ENCODE measurements at places on chromosomes 11 and 22.
A peak's percentile ranks its signal among the peaks of the same experiment; 100 is the strongest.

DNA sequence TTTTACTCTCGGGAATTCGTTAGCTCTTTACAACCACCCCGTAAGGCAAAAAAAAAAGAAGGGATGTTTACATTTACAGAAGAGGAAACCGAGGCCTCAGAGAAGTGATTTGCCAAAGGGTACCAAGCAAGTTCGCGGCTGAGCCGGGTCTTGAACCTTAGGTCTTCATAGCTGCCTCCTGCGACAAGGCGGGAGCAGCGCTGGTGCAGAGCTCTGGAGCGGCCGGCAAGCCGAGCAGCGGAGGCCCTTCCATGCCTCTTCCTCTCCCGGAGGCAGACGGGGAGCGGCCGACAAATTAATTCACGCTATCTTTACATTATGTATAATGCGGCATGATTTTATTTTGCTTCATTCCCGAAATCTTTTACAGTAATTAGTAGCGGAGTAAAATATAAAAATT lies 536.3 kb downstream of the INSC start:
- no peak for DNase-seq

DNA sequence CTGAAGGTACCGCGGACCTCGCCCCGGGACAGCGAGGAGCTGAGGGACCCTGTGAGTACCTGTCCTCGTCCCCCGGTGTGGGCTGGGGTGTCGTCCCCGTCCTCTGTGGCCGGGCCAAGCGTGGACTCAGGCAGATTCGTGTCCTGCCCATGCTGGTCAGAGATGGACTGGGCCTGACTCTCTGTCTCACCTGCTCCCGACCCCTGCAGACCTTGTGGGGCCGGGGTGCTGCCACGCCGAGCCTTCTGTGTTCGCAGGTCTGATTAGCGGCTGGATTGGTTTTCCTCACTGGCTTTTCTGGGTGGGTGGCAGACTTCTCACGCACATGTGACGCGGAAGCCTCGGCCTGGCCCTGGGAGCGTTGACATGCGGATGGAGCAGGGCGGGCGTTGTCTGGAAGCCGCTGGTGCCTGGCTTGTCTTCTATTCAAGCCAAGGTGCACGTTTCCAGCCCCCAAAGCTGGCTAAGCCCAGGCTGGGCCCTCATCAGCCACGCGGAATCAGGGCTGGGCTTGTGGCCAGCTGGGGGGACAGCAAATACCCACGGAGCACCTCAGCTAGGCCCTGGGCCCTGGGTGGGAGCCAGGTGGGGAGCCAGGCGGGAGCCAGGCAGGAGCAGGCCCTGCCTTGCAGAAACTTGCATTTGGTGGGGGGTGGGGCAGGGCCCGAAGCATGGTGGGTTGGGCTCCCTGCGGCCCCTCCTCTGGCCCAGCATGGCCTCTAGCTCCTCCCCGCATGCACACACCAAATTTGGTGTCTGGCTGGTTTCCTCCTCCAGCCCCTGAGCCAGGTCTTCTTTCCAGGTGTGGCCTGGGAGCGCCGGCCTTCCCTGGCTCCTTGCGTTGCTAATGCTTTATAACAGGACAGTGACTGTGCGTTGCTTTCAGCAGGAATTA lies 7.0 kb downstream of the GRAMD4 start:
- DNase-seq: no peak

- no peak for DNase-seq
Observed at GRCh38 chr11:70407814-70408213, 9.5 kb downstream of the CTTN start.

GRCh38 chr11:108032800-108033199 lies 24.1 kb downstream of the CUL5 start:
- DNase-seq: no peak

GRCh38 chr11:72088076-72088808 lies 7.6 kb downstream of the LRRC51 start:
- no peak for DNase-seq

DNA sequence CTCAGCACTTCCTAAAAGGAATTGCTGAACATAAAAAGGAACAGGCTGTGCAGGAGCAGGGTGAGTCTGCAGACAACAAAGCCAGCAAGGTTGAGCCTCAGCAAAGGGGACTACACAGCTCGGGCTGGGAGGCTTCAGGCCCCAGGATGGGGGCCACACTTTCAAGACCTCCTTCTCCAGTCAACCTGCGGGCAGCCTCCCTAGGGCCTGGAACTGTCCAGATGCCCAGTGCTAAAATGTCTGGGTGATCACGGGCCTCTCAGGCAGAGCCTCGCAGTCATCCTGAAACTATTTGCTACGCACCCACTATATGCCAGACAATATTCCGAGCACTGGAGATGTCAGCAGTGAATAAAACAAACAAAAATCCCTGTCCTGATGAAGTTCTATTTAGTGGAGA lies 3.9 kb upstream of the NEFH start:
- no peak for DNase-seq

- DNase-seq: no peak
Observed at GRCh38 chr11:120830085-120830620, 193.7 kb upstream of the TBCEL start.

GRCh38 chr22:43381693-43382092 lies 30.1 kb upstream of the MPPED1 start:
- no peak for DNase-seq

GRCh38 chr11:130396965-130397364 lies 31.4 kb downstream of the ADAMTS8 start:
- no peak for DNase-seq

GRCh38 chr22:19064354-19065054 lies 57.7 kb downstream of the DGCR2 start:
- DNase-seq: no peak

DNA sequence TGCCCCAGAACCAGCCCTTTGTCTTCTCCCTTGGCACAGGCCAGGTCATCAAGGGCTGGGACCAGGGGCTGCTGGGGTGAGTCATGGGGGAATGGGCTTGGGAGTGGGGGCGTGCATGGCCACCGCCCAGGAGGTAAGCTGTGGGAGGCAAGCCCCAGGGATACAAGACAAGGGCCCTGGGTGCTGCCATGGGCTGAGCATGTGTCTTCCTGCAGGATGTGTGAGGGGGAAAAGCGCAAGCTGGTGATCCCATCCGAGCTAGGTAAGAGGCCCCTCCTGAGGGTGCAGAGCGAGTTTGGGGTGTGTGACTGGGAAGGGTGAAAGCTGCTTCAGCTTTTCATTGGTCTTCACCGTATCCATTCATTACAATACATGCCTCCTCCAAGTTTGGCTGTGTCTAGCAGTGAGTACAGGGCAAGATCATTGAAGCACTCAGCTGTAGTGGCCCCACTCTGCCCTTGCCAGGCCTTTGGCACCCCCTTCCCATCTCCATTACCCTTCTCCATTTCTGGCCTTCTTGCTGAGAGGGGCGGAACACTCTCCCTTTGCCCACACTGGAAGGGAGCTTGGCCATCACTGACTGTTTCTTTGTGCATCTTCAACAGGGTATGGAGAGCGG lies 2.5 kb downstream of the FKBP2 start:
- DNase-seq: no peak

- no peak for DNase-seq
Observed at GRCh38 chr11:86738568-86738967, 61.8 kb upstream of the PRSS23 start.

GRCh38 chr11:61919705-61920631 lies 2.6 kb upstream of the RAB3IL1 start:
- no peak for DNase-seq

- peak; percentile 26 for DNase-seq
Observed at GRCh38 chr11:124740277-124740882, 638 bp downstream of the NRGN start.

DNA sequence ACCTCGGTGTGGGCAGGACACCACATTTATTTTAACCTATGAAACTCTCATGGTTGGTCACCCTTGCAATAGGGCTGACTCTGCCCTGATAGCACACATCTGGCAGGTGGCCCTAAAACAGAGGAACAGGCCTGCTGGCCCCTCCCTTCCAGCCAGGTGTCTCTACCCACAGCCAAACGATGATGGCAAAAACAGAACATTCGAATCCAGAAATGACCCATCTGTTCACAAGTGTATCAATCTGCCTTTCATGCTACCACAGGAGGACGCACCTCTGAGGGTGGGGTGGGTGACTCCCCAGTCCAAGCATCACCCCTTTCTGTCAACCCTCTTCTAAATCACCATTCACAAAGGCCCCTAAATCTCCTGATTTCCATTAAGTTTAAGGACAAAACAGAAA lies 118.1 kb downstream of the ETS1 start:
- DNase-seq: no peak

- DNase-seq: no peak
Observed at GRCh38 chr11:124725719-124726105, 14.0 kb upstream of the NRGN start.

GRCh38 chr11:27089746-27090145 lies 49.1 kb downstream of the BBOX1 start:
- DNase-seq: no peak

GRCh38 chr22:32803020-32803737 lies 1.7 kb downstream of the TIMP3 start:
- DNase-seq: no peak

- DNase-seq: no peak
Observed at GRCh38 chr11:16454289-16454863, 98.0 kb upstream of the SOX6 start.

DNA sequence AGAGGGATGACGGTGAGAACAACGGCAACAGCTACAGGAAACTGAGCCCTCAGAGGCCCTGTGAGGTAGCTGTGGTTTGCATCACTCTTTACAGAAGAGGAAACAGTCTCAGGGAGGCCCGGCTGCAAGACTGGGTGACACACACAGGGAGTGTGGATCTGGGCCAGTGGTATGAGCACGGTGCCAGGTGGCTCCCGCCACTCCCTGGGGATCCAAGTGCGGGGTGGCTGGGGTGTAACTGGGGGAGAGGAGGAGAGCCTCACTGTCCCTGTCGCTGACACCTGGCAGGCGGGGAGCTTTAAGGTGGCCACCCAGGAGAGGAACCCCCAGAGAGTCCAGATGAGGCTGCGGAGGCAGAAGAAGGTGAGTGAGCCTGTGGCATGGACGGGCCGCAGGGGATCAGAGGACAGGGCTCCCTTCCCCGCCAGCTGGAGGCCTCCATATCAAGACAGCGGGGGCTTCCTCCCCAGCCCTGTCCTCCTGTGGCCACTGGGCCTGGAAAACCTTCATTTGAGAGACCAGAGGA lies 5.6 kb downstream of the RGL4 start:
- DNase-seq: no peak

DNA sequence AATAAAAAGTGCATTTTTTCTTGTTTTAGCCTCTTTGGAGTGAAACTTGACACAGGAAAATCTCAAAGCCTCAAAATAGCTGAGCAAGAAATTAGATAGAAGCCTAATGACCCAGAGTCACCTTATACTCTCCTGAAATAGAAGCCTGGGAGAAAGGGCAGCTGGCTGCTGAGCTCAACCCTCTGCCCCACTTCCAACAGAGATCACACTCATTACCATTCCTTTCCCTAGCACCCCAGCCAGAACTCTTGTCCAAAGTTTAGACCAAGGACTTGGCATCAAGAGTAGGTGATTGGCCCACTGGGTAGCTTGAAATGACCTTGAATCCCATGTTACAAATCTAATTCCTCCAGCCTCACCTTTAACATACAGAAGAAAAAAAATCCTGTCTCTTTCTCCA lies 62.7 kb upstream of the AMOTL1 start:
- DNase-seq: no peak

DNA sequence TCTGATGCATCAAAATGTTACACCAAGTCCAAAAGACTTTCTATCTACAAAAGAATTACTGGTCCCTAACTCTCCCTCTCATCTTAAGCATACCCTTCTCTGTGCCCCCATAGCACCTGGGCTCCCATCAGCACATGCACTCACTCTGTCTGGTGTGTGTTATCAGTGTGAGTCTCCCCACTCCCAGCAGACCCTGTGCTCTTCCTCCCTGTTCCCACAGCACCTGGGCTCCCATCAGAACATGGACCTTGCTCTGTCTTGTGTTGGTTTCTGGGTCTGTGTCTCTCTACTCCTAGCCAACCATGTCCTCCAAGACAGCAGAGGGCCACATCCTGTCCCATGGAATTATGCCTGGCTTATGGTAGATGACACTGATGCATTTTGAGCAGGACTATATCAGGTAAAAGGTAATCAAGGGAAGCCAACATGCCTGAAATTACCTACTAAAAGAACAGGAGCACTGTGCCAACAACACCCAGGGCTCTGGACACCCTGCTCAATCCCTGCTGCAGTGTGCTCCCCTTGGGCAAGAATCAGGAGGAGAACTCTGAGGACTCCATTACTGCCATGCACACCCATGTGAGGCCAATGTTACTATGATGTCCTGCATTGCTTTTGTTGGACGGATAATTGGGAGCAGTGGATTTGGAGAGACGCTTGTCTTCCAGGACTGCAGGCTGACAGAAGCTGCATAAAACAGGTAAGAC lies 34.3 kb downstream of the GAB4 start:
- no peak for DNase-seq

GRCh38 chr11:61952882-61953281 lies 2.7 kb downstream of the BEST1 start:
- DNase-seq: no peak

- DNase-seq: no peak
Observed at GRCh38 chr11:36394056-36394455, 98.0 kb downstream of the PRR5L start.

GRCh38 chr11:125263268-125263790 lies 98.8 kb downstream of the PKNOX2 start:
- peak; percentile 75 for DNase-seq

DNA sequence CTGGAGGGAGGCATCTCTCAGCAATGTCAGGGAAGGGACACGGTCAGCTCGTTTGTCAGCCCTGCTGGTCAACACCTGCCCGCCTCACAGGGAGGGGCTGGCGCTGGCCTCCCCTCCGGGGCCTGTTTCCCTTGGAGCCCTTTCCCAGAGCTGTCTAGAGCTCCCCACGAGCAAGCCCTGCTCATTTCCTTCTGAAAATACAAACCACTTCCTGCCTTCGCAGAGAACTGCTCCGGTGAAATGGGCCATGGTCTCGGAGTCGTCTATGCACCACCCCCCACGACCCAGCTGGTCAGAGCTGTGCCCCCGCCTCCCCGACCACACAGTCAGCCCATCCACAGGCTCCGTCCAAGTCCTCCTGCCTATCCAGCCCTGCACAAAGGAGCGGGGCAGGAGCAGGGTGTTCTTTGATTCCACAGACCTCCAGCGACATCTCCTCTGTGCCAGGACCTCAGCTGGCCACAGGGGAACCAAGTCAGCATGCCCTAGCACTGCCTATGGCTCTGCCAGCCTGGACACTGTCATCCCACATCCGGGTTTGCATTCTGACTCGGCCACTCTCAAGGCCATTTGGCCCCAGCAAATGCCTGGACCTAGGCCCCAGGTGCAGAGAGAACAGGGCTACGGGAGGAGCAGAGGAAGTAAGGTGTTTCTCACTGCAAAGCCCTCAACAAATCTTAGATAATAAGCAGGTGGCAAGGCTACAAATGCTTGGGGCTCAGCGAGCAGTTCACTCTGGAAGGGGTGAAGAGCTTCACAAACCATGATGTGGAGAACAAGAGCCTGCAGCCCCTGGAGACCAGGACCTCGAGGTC lies 82.1 kb upstream of the WNT11 start:
- no peak for DNase-seq
